NCI-H748 treated with DMSO at 0.1 percent for 48 hours (cell line): ENCODE measurements at places on chromosomes 16 and 17.

- no peak for DNase-seq
These were observed 192.4 kb upstream of the HSBP1 start for GRCh38 chr16:83615141-83615952.

DNA sequence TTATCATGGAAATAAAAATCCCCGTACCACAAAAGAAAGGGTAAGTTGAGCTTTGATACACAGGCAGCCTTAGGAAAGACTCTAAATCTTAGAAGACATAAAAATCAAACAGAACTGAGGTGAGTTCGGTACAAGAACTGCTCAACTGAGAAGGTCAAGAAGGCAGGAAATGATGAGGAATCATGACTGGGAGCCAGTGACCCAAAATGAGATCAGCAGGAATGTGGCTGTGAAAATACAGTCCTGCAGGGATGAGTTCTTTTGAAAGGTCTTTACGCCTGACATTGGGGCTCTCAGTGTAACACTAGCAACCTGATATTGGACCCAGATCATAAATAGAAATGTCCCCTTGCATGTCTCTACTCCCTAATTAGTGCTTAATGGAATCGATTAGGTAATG, 56.3 kb upstream of the CDH11 start:
- DNase-seq: no peak

GRCh38 chr16:81707411-81708265, 71.5 kb upstream of the PLCG2 start:
- no peak for DNase-seq

GRCh38 chr17:68455901-68456338, 1.4 kb downstream of the WIPI1 start:
- peak; percentile 95 for DNase-seq
